ENCODE measurements at places on chromosomes 3 and 15.
A peak's percentile ranks its signal among the peaks of the same experiment; 100 is the strongest.

DNA sequence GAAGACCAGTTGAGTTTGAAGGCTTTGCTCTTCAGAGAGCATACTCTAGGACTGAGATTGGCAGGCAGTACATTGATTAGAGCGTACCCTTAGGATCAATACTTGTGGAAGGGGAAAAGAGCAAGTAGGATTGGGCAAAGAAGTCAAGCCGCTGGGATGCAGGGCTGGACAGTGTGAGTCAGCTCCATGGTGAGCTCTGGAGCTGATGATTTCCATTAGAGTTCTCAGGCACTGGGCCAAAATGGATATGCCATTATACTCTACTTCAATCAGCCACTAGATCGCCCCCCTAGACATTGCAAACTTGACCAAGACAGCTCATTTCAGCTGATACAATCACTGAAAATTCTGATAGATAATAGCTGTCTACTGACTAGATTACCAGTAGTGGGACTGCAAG is 432.7 kb upstream of the ALCAM start:
- no peak for DNase-seq

DNA sequence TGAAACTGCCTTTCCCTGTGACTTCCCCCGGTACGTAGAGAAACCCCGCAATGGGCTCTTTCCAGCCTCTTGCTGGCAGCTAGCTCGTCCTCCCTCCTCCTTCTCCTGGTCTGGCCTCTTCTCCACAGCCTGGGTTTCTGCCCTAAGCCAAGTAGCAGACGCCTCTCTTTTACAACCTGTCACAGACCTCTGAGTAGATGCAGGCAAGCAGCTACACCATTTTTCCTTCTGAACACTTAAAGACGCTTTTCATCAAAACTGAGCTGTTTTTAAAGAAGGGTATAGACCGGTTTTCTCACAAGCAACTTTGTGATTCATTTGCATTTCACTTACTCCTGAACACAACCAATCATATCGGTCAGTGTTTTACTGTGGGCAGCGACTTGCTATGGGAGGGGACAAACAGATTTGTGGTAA is 32.0 kb downstream of the ADAMTSL3 start:
- DNase-seq, result peak; percentile 59

GRCh38 chr3:184405075-184406030 is 25.5 kb downstream of the CHRD start:
- no peak for DNase-seq

DNA sequence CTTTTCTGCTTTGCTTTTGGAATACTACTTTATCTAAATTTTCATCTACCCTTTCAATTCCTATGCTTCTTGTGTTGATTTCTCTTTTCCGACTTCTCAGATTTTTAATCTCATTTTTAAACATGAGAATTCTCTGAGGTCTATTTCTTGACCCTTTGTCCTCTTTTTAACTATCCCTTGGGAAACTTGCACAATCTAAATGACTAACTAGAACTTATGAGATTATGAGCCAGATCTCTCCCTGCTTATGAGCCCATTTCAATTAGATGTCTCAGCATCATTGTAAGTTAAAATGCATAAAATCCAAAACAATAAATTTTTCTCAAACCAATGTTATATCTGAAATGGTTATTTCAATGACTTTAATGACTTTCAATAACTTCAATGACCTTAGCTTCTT is 296.9 kb upstream of the AGTR1 start:
- DNase-seq, result no peak

- DNase-seq, result peak; percentile 60
Measured at GRCh38 chr3:67384760-67385397, 269.5 kb downstream of the SUCLG2 start.

GRCh38 chr3:24495326-24495994 is 810 bp upstream of the THRB start:
- peak; percentile 52 for DNase-seq

DNA sequence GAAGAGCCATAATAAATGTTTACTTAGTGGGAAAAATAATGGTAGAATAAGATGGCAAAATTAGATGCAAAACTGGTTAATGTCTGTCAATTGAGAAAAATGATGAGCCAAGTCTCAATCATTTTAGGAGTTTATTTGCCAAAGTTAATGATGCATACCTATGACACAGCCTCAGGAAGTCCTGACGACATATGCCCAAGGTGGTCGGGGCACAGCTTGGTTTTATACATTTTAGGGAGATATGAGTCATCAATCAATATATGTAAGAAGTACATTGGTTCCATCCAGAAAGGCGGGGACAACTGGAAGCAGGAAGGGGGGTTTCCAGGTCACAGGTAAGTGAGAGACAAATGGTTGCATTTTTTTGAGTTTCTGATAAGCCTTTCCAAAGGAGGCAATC is 31.5 kb downstream of the CLEC3B start:
- no peak for DNase-seq

- DNase-seq, result no peak
Measured at GRCh38 chr3:159080256-159080655, 278.4 kb downstream of the MFSD1 start.

DNA sequence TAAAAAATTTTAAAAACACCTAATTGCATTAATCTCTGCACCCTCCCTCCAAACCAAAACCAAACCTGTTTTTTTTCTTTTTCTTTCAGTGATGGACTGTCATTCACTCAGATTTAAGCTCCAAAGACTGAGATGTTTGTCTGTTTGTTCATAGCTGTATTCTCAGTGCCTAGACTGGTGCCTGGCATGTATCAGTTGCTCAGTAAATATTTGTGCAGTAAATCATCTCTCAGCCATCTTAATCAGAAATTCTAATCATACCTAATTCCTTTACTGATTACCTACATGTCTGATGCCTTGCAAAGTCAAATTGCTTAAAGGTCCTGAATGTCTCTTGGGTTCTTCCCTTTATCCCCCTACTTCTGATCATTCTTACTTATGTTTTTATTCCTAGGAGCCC is 138.8 kb downstream of the ZNF609 start:
- no peak for DNase-seq

Data from right forelimb (tissue), 1 donor.